Tongue (tissue), 3 donors: ENCODE measurements at places on chromosomes 5 and 9.

- DNase-seq, result no peak
Measured at GRCh38 chr9:21710548-21711191, 91.8 kb upstream of the MTAP start.

DNA sequence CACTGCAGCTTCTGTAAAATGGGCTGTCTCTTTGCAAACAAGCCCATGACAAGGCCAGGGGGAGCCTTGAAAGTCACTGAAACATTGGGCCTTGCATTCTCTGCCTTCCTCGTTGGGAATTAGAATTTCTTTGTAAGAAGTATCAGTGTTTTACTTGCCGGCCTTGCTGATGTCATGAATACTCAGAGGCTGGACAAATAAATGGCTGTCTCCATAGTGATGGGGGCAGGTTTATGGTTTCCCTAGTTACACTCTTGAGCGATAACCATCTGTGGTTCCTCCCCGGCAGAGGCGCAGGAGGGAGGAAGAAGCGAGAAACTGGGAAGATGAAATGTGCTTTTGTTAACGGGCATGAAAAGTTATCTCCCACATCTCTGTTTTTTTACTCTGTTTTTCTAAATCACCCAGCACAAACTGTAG is 272.7 kb upstream of the PANK3 start:
- peak; percentile 60 for DNase-seq

- no peak for DNase-seq
Measured at GRCh38 chr9:113247640-113248039, 26.3 kb downstream of the SLC31A1 start.

GRCh38 chr5:90941002-90941720 is 382.6 kb downstream of the ADGRV1 start:
- no peak for DNase-seq

DNA sequence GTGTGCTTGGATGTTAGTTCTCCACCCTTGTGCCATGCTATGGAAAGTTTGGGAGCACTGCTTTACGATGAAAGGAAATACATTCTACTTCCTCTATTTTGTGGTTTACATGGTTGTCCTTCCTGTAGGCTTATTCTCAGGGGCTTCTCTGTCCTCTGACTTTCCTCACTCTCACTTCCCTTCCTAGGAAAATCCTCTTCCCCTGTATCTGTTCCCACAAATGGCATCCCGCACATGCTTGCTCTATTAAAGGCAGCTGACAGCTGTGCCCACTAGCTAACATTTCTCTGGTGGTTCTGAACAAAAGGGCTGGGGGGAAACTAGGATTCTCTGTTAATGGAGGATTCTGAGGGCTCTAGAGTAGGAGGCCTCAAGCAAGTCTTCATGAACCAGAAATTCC is 52.4 kb downstream of the FAM170A start:
- DNase-seq, result peak; percentile 13

GRCh38 chr5:112931473-112931872 is 9.4 kb upstream of the REEP5 start:
- no peak for DNase-seq

DNA sequence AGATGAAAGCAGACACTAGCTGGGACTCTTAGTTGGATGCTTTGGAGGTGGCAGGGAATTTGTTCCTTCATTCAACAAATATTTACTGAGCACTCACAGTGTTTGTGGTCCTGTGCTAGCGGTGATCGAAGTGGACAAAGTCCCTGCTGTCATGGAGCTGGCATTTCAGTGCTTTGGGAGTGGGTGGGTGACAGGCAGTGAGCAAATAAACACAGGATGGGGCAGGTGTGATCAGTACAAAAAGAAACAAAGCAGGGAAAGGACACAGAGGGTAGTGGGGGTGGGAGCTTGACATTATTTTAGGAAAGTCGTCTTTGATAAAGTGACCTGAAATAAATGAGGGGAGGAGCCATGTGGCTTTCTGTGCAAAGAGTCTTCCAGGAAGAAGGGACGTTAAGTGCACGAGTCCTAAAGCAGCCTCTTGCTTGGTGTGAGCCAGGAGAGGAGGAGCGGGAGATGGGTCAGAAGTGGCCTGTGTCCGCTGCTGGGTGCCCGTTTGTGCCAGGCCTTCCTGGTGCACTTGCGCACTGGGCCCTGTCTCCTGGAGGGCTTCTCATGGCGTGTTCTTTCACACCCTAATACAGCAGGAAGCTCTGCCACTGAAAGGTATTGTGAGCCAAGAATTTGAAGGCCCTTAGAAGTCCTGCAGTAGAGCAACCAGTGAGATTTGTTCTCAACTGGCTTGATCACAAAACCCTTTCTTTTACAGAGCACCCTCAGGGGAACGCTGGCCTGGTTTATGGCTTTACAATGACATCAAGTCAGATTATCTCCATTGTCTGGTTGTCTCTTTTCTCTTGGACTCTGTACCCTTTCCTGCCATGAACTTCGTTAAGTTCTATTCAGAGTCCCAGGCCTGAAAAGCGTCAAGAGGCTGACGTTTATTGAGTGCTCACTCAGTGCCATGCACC is 14.8 kb downstream of the NDST1 start:
- DNase-seq, result no peak

DNA sequence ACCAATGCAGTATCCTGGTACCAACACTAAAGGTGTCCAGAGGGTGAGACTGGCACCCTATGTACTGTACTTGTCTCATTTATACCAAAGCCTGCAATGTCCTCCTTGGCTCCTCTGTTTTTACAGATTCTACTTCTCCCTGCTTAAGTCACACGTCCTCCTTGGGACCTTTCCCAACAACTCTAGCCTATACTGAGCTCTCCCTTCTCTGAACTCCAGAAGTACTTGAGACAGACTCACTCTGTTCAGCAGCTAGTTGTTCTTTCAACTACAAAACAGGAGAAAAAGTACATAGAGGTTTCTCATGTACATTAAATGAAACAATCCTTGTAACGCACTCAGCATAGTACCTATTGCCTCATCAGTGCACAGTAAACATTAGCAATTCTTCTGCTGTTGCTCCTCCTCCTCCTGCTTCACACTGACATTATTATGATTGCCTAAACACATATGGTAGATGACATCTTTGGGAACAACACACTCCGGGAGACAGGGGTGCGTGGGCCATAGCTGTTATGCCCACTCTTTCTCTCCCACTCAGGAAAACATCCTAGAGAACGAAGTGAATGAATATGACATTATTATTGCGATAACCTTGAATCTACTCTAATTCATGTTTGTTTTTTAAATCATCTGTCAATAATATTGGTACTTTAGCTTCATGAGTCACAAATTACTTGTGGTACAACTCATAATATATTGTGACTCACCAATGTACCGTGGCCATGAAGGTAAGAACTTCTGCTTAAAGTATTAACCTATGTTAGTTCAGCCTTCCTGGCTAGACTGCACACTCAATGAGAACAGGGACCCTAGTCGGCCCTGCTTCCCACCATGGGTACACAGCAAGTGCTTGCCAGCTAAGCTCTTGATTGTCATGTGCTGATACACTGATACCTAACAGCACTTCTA is 180.3 kb upstream of the ADRA1B start:
- DNase-seq, result no peak

- no peak for DNase-seq
Measured at GRCh38 chr9:7811677-7812076, 12.1 kb upstream of the DMAC1 start.

- DNase-seq, result no peak
Measured at GRCh38 chr5:63032343-63032742, 453.7 kb downstream of the LRRC70 start.

GRCh38 chr9:37417857-37418618 is 4.5 kb upstream of the GRHPR start:
- DNase-seq, result no peak

GRCh38 chr5:10563945-10564837 is at the start of gene ANKRD33B:
ANKRD33B (plus strand) TSS chr5:10564070; CDS start chr5:10564468, 398 bp downstream.
- peak; percentile 75 for DNase-seq

- no peak for DNase-seq
Measured at GRCh38 chr5:172664018-172664417, 23.0 kb downstream of the NEURL1B start.

DNA sequence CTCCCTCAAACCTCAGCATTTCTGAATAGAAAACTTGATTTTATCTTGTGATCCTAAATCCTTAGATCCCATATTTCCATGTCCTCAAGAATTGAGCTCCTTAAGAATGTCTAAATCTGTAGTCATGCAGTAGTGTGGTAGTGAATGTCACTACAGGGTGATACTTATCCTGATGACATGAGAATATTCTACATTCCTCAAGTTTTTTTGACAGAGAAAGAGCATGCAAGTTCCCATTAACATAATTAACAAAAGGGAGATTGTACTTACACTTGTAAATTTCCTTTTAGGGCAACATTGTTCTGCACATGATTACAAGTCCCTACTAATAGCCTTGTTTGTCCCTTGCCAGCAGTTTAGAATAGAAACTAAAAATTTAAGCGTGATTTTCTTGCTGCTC is 352.3 kb downstream of the PTPRD start:
- DNase-seq, result no peak

DNA sequence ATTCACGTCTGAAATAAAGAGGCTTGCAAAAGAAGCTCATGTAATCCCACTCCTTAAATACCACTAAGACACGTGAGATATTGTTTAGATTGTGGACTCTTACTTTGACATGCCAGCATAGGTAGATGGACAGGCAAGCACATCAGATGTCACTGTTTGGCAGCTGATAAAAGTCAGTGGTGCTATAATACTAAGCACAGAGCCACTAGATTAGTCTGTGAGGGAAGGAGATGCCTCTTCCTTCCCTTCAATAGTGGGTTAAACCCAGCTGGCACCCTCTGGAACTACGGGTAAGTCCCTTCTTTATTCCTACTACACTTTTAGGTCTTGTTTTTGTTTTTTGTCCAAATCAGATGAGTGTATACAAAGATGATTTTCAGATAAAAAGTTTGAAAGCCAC is at the start of gene MYOT:
Gene MYOT (plus strand): TSS at position 197 of the 400 bp plus-strand sequence. CDS start 2,792 bp downstream, outside the sequence.
- peak; percentile 74 for DNase-seq

GRCh38 chr9:134536101-134536900 is 105.3 kb upstream of the COL5A1 start:
- no peak for DNase-seq

DNA sequence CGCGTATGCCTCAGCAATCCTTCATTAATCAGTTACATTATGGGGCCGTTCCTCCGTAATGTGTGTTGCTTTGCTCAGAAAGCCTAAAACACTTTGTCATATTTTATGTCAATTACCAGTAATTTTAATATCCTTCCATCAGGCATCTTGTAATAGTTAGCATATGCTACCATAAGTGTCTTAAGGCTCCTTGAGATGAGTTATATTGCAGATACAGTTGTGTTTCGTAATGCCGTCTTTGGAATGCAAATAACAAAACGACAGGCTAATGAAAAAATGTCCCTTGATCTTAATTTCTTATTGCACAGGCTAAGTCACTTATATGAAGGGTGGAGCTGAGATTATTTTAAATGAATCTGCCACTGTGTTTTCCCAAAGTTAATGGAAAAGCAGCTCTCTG is 50.5 kb downstream of the TBCA start:
- no peak for DNase-seq

DNA sequence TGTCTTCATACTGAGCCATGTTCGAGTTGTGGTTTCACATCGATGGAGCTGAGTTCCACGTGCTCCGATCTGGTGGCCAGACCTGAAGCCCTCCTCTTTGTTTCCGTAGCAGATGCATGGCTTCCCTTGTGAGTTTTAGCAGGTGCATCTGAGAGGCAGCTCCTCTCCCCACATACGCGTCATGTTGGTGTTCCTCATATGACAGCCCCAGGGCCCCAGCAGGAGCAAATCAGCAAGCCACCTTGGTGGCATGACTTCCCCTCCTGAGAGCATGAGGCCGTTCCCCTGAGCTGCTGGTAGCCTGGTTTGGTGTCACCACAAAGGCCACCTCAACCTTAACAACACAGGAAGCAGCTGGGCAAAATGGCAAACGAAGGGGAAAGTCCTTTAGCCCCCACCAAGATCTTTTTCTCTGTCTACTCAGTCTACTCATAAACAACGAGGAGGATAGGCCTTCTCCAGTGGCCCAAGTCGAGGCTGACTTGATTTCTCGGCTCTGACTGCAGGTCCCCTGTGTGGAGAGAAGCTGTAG is 5.9 kb downstream of the CYFIP2 start:
- no peak for DNase-seq

- peak; percentile 55 for DNase-seq
Measured at GRCh38 chr9:76369583-76369982, 24.6 kb downstream of the RFK start.

DNA sequence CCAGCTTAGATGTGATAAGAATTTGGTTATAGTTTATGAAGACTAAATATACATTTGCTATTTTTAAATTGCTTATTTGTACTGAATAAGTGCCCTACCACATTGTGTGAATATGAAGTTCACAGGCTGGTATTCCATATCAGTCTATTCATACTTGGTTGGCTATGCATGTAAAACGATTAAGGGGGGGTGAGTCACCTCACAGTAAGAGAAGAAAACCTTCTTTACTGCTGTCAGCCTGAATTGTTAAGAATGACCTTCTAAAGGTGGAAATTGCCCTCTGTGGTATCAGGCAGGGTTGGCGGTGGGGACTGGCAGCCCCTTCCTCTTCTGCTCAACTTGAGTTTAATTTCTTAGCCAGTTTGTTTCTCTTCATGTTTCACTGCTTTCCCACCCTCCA is 127.0 kb upstream of the RPS23 start:
- DNase-seq, result no peak

DNA sequence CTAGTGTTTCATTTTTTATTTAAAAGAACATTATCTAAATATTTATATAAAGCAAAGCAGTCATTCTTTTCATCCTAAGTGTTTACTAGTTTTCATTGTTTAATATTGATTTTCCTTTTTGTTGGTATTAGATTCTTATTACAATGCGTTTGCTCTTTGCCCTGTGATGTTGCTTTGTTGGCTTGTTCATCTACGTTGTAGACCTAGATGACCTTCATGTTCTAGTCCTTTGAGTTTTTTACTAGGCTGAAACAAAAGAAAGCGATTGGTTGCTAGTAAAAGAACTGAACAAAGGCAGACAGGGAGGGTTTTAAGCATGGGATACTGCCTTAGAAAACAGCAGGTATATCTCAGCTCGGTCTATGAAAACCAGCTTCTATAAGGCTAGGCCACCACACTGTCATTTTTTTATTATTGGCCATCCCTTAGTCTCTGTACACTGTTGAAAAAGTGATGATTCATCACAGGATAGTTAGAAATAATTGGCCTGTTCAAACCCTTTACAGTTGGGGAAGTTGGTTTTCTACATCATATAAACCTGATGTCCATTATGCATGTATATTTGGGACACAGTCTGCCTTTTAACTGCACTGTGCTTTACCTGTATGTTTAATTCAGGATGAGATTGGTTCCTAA is 119.0 kb downstream of the ZCCHC7 start:
- no peak for DNase-seq

DNA sequence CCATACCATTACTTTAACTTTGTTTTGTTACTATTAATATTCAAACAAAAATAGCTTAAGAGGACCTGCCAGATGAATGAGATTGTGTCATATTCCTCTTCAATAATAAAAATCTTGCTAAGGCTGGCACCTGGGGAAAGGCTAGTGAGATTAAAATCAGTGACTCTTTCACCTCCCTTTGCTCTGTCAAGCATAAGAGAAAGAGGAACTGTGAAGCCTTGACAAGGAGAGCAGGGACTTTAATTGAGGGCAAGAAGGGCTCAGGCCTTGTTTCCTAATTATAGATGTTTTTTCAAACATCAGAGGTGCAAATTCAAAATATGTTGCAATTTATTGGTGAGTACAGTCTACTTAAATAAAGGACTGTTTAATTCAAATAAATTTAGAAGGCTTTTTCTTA is 91.7 kb downstream of the SPATA31D1 start:
- DNase-seq, result no peak

- peak; percentile 16 for DNase-seq
Measured at GRCh38 chr9:27600256-27600655, 27.0 kb upstream of the C9orf72 start.

GRCh38 chr5:78638423-78638822 is 10.1 kb downstream of the LHFPL2 start:
- DNase-seq, result peak; percentile 82
